Transverse colon (tissue), 4 donors: ENCODE measurements at places on chromosomes 5 and 9. TPM values are rescaled to one million over a fixed set of nuclear protein-coding genes. Genes with fewer than 3 reads are reported as not detected.
A peak's percentile ranks its signal among the peaks of the same experiment; 100 is the strongest.

DNA sequence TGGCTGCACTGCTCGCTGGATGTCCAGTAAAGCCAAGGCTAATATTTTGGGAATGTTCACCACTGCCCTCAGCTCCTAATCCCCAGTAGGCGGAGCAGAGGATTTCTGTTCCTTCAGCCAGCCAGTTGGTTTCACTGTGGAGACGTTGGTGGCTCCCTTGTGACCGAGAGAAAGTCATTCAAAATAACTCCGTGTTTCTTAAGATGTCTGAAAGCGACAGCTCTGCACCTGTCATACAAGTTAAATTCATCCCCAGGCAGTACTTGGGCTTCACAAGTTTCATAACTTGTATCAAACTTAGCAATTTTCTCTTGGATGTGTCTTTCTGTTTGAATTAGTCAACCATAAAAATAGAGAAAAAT lies 382 bp upstream of the CDKN2B start:
- no peak for DNase-seq

DNA sequence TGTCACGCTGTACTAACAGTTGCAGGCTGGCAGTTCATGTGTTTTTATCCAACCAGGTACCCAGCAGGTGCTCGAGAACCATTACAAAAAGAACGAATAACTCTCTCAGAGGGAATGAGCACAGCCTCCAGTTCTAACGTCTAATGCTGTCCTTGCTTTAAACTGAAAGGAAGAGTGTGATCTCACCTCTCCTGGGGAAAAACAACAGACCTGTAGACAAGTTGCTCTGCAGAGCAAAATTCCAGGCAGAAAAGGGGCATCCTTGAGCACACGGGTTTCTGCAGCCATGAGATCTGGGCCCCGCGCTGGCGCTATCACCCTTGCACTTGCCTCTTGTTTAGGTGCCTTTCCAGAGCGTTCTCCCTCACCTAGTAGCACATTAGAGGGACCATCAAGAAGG lies 92.5 kb upstream of the DNAH5 start:
- DNase-seq, result no peak

- DNase-seq, result no peak
These were observed 40.2 kb downstream of the RGS3 start for GRCh38 chr9:113503613-113504211.

GRCh38 chr5:20041326-20042274 lies 53.6 kb upstream of the CDH18 start:
- no peak for DNase-seq

DNA sequence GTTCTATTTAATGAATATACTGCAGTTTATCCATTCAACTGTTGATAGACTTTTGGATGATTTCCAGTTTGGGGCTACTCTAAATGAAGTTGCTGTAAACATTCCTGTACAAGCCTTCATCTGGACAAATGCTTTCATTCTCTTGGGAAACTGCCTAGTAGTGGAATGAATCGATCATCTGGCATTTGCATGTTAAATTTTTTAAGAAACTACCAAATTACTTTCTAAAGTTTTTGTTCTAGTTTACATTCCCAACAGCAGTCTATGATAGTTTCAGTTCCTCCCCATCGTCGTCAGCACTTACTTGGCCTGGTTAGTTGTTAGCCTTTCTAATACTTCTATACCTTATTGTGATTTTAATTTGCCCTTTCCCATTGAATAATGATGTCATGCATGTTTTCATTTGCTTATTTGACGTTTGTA lies 306.3 kb downstream of the FER start:
- no peak for DNase-seq

DNA sequence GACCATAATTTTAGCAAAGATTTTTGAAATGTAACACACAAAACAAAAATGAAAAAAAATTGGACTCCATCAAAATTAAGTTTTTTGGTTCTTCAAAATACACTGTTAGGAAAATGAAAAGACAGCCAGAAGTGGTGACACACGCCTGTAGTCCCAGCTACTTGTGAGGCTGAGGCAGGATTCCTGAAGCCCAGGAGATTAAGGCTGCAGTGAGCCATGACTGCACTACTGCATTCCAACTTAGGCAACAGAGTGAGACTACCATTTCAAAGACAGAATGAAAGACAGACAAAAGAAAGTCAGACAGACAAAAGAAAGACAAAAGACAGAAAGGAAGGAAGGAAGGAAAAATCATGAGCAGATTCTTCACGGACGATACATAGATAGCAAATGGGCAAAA lies 7.5 kb downstream of the DIAPH1 start:
- DNase-seq, result no peak

DNA sequence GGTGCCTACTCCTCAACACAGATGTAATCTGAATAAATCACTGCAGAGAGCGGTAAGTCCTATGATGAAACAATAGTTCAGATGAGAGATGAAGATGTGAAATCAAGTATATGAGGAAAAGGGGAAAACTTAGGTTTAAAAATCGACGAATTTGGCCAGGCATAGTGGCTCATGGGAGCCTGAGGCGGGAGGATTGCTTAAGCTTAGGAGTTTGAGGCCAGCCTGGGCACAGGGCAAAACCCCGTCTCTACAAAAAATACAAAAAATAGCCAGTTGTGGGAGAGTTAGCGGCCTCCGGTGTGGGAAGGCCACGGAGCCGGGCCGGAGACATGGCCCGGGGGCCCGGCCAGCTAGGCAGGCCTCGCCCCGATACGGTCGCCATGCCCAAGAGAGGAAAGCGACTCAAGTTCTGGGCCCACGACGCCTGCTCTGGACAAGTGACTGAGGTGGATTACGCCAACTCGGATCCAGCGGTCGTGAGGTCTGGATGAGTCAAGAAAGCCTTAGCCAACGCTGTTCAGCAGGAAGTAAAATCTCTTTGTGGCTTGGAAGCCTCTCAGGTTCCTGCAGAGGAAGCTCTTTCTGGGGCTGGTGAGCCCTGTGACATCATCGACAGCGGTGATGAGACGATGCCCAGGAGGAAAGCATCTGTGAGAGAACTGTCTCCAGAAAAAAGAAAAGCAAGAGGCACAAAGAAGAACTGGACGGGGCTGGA lies 62.8 kb upstream of the SUB1 start:
- DNase-seq, result peak; percentile 21

The SPINK6 gene
- not detected for total RNA-seq

The PKD2L2 gene
- not detected for total RNA-seq

The ARSK gene
- 5.6 TPM for total RNA-seq

The SPINK7 gene
- total RNA-seq, result not detected

The PCDHGB5 gene
- 5.3 TPM for total RNA-seq

The N4BP3 gene
- 0.55 TPM for total RNA-seq
